Fibroblast of villous mesenchyme (primary cell): ENCODE measurements at places on chromosomes 11 and 22.

DNA sequence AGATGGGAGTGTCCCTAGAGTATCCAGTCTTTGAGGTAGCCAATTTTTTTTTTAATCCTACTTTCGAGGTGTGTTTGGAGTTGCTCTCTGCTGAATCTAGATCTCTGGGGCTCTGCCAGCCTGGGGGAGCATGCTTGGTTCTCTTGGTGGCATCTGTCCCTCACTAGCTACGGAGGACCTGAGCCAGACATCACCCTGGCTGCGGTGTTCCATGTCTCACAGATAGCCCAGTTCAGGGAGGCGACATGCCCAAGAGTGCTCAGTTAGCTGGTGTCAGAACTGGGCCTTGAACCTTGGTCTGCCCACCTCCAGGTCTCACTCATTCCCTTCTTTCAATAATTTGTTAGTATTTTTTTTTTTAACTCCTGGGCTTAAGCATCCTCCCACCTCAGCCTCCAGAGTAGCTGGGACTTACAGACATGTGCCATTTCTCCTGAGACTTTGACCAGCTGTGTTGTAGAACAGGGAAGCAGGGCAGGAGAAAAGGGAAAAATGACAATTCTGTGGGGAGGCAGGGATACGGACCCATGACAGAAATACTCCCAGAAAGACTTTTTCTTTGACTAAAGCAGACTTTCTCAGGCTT lies 621 bp downstream of the HMOX1 start:
- DNase-seq, result no peak

GRCh38 chr11:62602141-62603071 lies 741 bp upstream of the MTA2 start:
- DNase-seq, result peak; percentile 69

GRCh38 chr11:132839236-132839945 lies 692.9 kb downstream of the OPCML start:
- DNase-seq, result no peak

DNA sequence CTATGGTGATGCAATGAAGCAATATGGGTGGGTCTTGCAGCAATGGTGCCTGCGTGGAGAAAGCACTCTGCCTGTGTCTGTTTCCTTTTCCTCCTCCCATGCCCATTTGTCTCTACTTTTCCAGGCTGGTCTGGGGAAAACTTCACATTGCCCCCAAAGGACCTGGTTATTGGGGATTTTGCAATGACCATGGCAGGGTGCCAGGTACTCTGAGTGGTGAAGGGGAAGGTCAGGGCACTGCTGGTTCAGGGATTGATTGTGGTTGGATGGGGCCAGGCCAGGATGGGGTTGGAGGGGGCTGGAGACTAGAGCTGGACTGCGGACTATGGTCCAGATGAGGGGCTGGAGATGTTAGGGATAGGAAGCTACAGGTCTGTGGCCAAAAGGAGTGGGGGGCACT lies 92.1 kb downstream of the INSC start:
- no peak for DNase-seq

- DNase-seq, result peak; percentile 70
Observed at GRCh38 chr22:21876486-21877176, 9.2 kb upstream of the MAPK1 start.

GRCh38 chr11:65478388-65479183 lies 20.3 kb upstream of the MALAT1 start:
- DNase-seq, result peak; percentile 71

DNA sequence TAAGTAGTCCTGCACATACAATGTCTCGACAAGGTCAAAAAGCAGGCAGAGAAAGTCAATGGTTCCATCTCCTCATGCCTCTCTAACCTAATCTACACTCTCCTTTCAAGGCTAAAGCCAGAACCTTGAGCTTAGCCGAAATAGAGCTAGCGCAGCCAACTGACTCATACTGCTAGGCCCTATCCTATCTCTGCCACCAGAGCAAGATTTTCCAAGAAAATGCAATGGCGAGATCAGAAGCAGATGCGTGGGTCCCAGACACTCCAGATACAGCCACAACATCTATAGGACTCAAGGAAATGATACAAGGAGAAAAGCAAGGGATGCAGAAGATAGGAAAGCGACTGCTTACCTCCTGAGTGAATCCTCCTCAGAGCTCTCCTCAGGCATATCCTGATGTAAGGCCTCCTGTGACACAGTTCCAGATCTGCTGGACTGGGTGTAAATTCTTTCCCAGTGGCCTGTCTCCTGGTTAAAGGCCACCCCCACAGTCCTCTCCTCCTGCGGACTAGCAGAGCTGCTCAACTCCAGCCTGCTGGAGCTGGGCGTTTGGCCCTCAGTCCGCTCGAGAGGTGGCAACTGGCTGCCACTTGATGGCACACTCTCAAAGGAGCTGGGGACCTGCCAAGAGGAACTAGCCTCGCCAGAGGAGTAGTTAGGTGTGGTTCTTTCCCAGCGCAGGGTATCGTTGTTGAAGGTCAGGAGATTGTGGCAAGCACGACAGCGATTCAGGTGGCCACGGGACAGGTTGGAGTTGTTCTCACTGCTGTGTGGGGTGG lies 52.0 kb downstream of the AMBRA1 start:
- DNase-seq, result no peak

DNA sequence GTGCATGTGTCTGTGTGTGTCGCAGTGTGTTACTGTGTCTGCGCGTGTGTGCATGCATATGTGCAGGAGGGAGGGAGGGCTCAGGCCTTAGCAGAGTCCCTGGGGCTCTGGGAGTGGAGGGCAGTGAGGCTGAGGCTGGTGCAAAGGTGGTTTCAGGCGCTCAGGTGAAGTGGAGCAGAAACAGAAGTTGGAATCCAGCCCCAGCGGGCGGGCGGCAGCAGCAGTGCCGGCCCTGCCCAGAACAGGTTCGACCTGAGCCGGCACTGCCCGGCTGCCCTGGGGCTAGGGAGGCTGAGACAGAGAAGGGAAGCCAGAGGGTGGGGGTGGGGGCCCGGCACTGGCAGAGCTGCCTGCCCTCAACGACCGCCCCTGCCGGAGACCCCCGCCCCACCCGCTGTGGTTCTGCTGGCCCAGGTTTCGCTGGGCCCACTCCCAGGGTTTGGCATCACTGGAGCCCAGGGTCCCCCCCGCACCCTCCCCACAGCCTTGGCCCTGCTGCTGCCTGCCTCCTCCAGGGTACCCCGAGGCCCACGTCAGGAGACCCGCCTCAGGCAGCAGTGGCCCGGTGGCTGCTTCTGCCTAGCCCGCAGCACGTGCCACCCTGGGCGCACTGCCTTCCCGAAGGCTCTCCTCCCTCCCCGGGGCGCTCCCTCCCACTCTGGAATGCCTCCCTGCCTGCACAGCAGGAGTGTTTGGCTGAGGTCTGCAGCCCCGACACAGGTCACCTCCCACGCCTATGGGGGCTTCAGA lies 13.3 kb downstream of the ASCL2 start:
- DNase-seq, result no peak

- peak; percentile 58 for DNase-seq
Observed at GRCh38 chr11:86047275-86047991, 21.5 kb downstream of the PICALM start.

GRCh38 chr11:134244593-134244992 lies 8.6 kb downstream of the THYN1 start:
- DNase-seq, result peak; percentile 33

- no peak for DNase-seq
Observed at GRCh38 chr22:35434061-35434710, 34.2 kb downstream of the MCM5 start.

GRCh38 chr11:111438168-111438567 lies 59.1 kb upstream of the POU2AF1 start:
- no peak for DNase-seq

- DNase-seq, result no peak
Observed at GRCh38 chr11:24747275-24748251, 250.7 kb downstream of the LUZP2 start.

DNA sequence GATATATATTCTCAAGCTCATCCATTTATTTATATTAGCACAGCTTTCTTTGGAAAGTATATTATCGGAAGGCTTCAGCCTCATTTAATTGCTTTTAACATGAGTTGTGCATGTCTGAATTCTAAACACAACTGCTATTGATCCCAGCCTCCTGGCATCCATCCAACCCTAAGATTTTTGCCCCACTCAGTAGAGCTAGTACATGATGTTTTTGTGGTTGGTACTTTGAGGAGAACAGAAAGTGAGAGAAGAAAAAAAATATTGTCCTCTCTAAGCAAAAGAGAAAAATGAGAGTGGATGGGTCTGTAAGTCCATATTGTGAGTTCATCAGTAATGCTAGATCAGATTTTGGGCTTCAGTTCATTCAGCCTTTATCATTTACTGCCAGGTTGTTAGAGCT lies 198.7 kb downstream of the DDX10 start:
- DNase-seq, result no peak

DNA sequence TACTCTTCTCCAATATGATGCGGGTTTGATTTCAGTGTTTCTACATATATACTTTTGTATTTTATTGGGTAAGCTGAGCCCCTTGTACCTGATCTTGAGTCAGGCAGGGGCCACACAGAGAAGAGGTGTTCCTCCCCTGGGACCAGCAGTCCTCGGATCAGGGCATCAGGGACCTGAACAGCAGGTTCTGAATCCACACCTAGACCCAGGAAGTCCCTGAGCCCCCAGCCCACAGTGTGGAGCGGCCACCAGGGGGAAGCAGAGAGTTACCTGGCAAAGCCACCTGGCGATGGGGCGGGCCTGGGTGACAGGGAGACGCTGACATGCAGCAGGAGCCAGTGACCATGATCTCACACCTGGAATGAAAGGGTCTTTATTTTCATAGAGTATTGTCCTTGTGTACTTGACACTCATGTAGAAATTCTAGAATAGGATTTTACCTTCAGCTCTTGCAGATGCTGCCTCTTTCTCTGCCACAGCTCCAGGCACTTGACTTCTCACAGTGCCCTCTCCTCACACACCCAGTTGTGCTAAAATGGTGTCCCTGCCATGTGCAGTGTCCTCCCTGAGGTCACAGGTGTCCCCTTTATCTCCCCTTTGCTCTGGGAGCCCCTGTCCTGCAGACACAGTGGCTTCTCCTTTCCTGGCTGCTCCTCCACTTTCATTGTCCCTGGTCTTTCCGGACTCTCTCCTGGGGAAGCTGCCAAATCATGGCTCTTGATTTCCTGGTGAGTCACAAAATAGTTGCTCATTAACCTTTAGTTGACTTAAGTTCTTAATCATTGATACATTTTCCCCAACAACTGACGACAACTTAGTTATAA lies 48.5 kb downstream of the GGTLC2 start:
- peak; percentile 55 for DNase-seq

DNA sequence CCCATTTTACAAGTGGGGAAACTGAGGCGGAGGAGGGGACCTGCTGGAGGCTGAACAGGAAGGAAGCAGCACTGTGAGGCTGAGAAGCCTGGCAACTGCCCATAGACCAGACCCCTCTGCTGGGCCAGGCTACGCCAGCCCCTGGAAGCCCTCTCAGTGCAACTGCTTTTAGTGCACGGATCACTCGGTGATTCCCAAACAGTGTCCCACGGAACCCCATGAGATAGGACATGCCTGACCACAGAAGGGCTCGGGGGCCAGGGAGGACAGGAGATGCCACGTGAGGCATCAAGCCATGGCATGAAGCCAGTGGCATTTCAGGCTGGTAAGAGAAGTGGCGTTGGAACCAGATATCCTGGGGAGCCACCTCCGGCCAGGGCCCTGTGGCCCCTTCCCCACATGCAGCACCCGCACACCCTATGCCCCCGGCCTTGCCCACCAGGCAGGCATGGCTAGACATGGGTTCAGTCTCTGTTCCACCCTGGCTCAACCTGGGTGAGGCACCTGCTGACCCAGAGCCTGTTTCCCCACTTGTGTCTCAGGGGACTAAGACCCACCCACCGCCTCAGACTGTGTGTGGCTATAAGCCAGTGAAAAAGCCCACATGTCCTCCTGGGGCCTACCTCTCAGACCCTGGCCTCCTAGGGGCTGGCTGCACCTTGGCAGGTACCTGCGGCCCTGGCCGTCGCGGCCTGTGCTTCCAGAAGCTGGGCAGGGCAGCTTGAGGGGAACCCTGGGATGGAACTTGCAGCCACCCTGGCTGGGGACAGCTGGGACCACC lies 84.1 kb downstream of the WNT7B start:
- DNase-seq, result no peak

DNA sequence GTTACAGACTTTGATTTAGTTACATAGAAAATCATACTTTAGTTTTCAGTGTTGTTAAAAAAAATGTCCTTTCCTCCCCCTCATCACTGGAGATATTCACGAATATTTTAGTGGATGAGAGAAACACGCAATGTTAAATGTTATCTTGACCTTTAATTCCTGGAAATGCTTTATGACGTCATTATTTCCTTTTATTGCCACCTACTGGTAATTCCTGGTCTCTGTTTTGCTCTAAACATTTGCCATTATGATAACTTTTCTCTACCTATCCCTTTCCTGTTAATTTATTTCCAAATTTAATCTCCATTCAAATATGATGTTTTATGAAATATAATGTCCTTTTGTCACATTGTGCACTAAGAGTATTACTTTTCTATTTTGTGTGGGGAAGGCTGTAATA lies 770.6 kb downstream of the FAM181B start:
- DNase-seq, result peak; percentile 1

GRCh38 chr11:8209208-8209807 lies 40.5 kb upstream of the RIC3 start:
- DNase-seq, result no peak

DNA sequence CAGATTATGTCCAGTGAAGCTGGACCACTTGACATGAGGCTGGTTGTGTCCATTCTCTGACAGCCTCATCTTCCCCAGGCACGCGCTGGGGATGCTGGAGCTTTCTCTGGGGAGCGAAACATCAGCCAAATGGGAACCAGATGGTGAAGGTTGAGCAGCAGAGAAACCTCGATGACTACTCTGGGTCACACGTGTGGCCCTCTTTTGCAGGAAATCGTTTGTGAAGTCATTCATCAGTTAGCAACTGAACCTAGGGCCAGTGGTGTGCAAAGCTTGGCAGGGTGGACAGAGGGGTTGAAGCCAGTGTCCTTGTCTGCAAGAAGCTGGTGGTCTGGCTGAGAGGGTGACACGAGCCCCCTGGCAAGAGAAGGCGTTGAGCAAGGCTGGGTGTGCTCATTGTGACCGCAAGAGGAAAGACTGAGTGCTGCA lies 109.8 kb downstream of the ZBTB16 start:
- peak; percentile 80 for DNase-seq

GRCh38 chr11:133966921-133967598 lies 10.3 kb upstream of the IGSF9B start:
- peak; percentile 2 for DNase-seq

DNA sequence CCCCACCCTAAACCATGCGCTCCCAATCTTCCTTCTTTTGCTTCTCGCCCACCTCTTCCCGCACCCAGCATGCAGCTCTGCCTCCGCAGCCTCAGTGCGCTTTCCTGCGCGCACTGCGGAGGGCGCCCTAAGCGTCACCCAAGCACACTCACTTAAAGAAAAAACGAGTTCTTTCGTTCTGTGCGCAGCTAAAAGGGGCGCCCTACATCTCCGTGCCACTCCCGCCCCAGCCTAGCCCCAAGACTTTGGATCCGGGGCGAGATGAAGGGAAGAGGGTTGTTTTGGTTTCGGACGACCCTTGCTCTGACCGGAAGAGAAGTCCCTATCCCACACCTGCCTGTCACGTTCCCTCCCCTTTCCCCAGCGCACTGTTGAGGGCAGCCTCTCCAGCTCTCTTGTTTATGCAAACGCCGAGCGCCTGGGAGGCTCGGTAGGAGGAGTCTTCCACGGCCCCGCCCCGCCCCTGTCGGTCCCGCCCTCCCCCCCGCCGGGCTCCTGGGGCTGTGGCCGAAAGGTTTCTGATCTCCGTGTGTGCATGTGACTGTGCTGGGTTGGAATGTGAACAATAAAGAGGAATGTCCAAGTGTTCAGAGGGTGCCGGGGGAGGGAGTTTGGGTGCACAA lies 5.3 kb downstream of the VSIG2 start:
- peak; percentile 85 for DNase-seq

GRCh38 chr22:38824585-38824984 lies 19.2 kb downstream of the NPTXR start:
- DNase-seq, result peak; percentile 78

GRCh38 chr22:27720860-27721259 lies 80.7 kb downstream of the MN1 start:
- DNase-seq, result no peak

GRCh38 chr22:43541462-43542407 lies 129.9 kb downstream of the MPPED1 start:
- DNase-seq, result no peak
